ENCODE measurements at places on chromosomes 11 and 22.

DNA sequence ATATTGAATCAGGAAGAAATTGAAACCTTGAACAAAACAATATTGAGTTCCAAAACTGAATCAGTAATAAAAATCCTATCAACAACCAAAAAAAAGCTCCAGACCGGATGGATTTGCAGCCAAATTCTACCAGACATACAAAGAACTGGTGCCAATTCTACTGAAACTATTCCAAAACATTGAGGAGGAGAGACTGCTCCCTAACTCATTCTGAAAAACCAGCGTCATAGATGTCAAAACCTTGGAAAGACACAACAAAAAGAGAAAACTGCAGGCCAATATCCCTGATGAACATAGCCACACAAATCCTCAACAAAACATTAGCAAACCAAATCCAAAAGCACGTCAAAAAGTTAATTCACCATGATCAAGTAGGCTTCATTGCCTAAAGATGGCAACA is 353.8 kb downstream of the TMEM135 start:
- DNase-seq: no peak

GRCh38 chr11:132520199-132520598 is 1012.1 kb downstream of the OPCML start:
- no peak for DNase-seq

- no peak for DNase-seq
Measured at GRCh38 chr22:17359501-17359900, 9.8 kb upstream of the CECR2 start.

DNA sequence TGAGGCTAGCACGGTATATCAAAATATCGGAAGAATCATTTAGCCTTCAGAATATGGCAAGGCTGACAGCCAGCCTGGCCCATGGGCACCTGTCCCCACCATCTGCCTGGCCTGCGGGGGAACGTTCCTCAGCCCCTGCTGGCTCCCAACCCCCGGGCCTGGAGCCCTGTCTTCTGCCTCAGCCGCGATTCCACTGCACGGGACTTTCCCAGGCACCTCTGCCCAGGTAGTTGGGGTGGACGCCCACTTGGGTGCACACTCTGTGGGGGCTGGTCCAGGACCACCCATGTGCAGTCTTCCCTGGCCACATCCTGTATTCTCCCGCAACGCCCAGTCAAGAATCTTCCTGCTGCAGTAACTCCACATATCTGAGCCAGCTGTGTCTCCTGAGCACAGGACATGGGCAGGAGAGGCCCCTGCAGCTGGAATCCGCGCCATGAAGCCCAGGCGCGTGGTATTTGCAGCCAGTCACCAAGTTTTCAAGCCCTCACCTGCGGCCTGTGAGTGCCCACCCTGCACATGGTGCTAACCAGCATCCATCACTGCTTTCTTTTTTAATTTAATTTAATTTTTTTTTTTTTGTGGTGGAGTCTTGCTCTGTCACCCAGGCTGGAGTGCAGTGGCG is 77.9 kb downstream of the KCNQ1 start:
- peak; percentile 6 for DNase-seq

DNA sequence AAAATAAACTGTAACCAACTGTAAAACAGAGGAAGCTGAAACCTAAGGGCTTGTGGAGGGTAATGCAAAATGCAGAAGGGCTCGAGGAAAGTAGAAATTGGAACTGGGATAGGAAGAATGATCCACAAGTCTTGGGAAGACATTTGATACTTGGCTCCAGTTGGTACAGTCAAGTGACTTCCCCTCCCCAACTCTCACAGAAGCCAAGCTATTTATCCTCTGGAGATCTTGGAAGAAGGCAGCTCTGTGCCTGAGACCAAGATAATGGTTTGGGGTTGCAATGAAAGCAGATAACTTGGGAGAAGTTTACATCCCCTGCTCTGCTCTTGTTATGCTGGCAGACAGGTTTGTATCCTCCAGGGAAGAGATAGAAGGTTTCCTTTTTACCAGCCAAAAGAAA is 198.9 kb upstream of the ZC3H12C start:
- no peak for DNase-seq

- no peak for DNase-seq
Measured at GRCh38 chr22:20089226-20089976, 9.4 kb downstream of the DGCR8 start.

- no peak for DNase-seq
Measured at GRCh38 chr11:13680501-13681264, 12.2 kb downstream of the FAR1 start.

GRCh38 chr22:48832592-48832991 is 995.1 kb downstream of the BRD1 start:
- DNase-seq: no peak

GRCh38 chr11:2317354-2318050 is 15.7 kb downstream of the TSPAN32 start:
- no peak for DNase-seq

GRCh38 chr22:37880668-37881440 is 25.2 kb upstream of the MICALL1 start:
- DNase-seq: no peak

DNA sequence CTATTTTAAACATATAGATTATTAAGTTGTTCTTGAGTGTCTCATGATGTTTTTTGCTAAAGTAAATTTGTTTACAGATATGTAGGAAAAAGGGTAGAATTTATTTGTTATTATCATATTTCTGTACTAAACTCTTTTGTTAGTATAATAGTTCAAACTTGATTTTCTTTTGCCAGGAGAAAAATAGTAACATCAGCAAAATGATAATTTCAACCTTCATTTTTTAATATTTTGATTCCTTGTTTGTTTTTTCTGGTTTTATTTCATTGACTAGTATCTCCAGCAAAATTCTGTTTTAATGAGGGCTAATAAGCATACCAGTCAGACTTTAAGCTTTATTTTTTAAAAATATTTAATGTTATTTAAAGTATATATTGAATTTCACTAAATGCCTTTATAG is 4.0 kb downstream of the OR1S1 start:
- no peak for DNase-seq

DNA sequence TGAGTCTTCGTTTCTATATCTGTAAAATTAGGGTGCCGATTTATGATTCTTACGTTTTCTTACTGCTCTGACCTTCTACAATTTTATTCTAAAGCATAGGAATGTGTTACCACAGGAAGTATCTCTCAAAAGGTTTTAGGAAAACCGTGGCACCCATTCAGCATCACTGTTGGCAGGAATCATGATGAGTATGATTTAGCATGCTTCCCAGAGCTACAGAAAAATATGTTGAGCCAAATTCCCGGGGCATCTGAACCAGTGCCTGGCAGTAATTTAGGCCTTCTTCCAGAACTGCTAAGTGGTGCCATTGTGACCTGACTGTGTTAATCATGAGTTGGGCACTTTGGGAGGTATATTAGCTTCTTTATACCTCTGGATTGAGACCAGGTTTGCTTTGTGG is 605.0 kb upstream of the RAG2 start:
- DNase-seq: no peak

DNA sequence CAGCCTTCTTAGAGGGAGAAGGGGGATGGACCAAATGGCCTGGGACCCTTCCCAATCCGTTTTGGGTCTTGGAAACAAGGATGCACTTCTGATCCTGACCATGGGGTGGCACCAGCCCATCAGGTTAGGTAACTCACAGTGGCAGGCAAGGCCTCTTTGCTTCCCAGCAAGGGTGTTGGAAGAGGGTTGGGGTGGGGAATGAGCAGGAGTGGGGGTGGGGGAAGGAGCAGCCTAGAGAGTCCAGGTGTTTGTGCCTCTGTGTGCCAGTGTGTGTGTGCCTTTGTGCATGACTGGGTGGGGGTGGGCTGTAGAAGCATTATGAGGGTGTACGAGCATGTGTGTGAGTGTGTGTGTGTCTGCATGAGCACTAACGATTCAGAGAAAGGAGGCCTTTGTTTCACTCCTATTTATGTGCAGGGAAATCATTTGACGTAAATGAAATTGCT is 213.1 kb downstream of the INSC start:
- DNase-seq: peak; percentile 75

- no peak for DNase-seq
Measured at GRCh38 chr11:75440960-75441803, 8.2 kb upstream of the KLHL35 start.

GRCh38 chr11:91978747-91979146 is 245.9 kb upstream of the FAT3 start:
- no peak for DNase-seq

- no peak for DNase-seq
Measured at GRCh38 chr11:63841554-63841953, 2.6 kb downstream of the MARK2 start.

GRCh38 chr11:22711071-22711770 is 44.8 kb downstream of the GAS2 start:
- DNase-seq: no peak

GRCh38 chr11:65429068-65429681 is 6.6 kb downstream of the NEAT1 start:
- no peak for DNase-seq

DNA sequence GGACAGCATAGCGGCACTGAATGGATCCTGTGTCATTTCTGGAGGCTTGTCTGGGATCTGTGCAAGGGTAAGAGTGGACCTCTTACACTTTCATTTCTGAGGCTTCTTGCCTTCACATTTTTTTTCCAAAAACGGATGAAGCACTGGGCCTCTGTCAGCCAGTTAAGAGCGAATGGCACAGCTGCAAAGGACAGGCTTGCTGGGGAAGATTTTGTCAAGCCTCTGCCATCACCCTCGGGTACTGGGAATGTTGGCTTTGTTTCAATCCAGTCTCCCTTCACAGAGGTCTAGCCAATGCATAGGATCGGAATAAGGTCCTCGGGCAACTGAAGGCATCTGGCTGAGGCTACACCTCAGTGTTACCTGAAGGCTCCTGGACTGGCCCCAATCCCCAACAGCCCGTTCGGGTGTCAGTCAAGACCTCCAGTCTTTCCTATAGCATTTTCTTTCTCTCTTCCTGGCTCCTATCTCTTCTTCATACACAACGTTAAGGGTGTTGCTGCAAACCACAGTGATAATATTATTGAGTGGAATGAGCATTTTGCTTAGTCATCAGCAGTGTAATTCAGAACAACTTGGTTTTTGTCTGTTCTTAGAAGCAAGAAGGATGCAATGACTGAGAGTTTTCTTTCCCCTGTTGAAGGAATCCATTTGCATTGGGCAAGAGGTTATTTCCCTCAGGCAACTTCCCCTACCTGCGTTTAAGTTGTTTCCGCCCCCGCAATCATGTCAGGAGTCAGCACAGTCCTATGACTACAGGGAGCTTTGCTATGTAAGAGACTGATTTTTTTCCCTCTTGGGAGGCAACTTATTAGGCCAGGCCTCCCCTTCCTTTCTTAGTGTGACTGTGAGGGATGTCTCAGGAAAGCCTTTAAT is 22.8 kb downstream of the NPAT start:
- DNase-seq: no peak

DNA sequence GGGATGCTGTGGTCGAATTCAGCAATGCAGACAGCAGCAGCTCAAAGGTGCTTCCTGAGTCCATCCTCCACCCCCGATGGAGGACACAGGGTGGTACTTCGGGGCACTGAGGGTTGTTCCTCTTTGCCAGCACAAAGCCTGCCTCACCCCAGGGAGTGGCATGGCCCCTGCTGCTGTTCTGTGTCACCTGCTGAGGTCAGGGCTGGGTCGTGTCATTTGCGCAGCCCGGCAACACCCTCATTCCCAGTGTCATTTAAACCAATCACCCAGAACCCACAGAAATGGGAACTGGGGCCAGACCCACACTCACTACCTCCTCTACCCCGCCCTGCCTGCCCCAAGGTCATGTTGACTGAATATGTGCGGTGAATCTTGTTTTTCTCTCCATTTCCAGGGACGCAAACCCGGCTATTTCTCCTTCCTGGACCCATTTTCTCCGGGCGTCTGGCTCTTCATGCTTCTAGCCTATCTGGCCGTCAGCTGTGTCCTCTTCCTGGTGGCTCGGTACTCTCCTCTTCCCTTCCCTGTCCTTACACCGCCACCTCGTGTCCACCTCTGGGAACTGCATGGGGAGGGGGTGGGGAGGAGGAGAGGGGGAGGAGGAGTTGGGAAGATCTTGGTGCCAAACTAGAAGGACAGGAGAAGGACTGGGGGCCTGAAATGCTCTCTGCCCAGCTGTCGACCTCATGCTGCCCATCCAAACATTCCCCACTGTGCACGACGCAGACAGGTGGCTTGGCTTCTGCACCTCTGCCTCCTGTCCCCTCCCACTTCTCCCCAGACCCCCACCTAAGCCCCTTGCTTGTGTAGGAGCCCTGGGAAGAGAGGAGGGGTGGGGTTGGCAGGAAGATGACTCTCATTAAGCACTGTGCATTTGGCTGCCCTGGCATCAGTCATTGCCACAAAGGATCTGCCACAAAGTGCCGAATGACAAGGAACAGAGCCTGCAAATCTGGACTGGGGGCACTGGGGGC is 71.2 kb upstream of the TBCEL start:
- DNase-seq: peak; percentile 90

GRCh38 chr22:42717197-42717928 is 3.3 kb downstream of the A4GALT start:
- DNase-seq: peak; percentile 53

- DNase-seq: no peak
Measured at GRCh38 chr11:15483205-15483604, 368.5 kb downstream of the INSC start.

GRCh38 chr11:2621894-2622293 is 77.9 kb downstream of the KCNQ1OT1 start:
- no peak for DNase-seq

- DNase-seq: peak; percentile 70
Measured at GRCh38 chr22:22201185-22201929, 43.2 kb upstream of the VPREB1 start.

GRCh38 chr11:111571829-111572501 is 30.3 kb upstream of the SIK2 start:
- DNase-seq: no peak
